ENCODE measurements at places on chromosomes 12 and 14.

DNA sequence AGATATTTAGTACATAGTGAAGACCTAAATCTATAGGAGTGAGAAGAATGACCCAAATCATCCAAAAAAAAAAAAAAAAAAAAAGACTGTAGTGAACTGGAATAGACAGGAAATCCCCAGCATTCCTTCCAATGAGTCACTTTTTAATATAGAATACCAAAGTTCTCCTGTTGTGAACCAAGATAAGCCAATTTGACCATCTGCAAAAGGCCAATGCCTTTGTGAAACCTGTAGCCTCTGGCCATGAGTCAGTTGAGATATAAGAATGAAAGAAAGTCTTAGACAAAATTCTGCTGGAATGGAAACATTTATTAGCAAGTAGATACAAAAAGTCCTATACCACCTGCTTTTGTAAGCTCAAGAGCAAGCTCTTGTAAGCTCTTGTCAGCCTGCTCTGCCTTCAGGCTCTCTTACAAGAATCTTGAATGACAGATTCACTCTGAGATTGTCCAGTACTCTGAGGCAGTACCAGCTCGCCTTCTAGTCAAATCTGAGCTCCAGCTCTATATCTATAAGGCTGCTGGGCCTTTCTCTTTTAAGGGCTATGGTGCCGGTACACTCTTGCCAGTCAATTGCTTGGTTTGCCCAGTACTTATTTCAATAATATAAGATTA, 243.0 kb upstream of the TMTC1 start:
- DNase-seq = no peak

GRCh38 chr14:70649803-70650202, 8.1 kb downstream of the TTC9 start:
- DNase-seq = no peak

DNA sequence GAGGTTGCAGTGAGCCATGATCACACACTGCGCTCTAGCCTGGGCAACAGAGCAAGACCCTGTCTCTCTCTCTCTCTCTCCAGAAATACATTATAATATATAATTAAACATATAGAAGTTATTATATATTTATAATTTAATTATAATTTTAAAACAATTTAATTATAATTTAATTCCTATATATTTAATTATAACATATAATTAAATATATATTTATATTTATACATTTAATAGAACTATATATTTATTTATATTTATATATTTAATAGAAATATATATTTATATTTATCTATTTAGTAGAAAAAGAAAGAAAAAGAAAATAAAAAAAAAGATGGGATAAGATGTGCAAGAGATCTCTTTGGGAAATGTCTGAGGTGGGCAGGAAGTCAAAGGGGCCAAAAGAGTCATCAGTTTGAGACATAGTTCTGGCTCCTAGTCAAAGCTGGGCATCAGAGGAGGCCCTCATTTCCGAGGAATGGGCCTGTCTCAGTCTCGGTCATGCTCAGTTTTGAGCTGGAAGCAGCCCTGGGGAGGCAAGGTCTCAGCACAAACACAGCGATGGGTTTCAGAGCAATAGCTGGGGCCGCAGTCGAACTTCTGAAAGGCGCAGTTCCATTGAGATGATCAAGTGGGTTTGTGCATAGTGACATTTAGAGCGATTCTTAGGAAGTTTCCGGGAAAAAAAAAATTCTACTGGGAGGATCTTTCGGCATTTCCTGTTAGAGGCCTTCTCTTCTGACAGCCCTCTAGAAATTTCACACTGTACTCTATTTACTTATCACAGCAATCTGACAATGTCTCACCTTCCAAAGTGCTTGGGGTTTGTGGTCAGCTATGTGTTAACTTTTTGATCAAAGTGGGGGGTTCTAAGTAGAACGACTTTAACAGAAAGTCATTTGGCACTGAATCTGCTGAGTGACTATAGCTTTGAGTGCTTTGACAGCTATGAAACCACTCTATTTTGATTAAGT, 58.7 kb upstream of the GZMB start:
- no peak for DNase-seq

DNA sequence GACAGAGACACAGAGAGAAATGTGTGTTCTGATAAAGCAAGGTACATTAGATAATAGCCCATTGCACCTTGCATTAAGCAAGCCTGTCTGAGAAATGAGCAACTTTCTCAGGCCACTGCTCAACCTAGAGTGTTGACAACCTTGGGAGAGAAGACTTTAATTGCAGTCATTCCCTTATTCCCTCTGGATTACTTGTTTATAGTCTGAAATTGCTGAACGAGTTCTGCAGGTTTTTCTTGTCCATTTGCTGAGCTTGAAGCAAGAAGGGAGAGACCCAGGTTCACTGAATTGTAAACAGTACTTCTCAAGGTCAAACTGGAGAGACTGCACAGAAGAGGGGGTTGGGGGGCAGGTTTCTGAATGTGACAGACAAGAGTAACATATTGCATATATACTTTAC, 159.4 kb upstream of the PLEKHG7 start:
- peak; percentile 83 for DNase-seq

All from NCI-H526 (cell line).